ENCODE measurements at places on chromosomes 1 and 21. TPM values are rescaled to one million over a fixed set of nuclear protein-coding genes. Genes with fewer than 3 reads are reported as not detected.

GNG12 gene
- total RNA-seq = 324 TPM

NBPF4 gene
- not detected for total RNA-seq

LAMB3 gene
- 49.8 TPM for total RNA-seq

FTCD gene
- not detected for total RNA-seq

ACTL8 gene
- total RNA-seq = not detected

MMP23B gene
- total RNA-seq = 1.8 TPM

PALMD gene
- total RNA-seq = 19.4 TPM

C1QTNF12 gene
- total RNA-seq = 0.40 TPM

LRRC3 gene
- total RNA-seq = 0.25 TPM

PGBD5 gene
- total RNA-seq = 0.06 TPM

NSL1 gene
- total RNA-seq = 24.0 TPM

ITPKB gene
- total RNA-seq = 8.2 TPM

F11R gene
- 4.2 TPM for total RNA-seq

XCL1 gene
- not detected for total RNA-seq

DRAXIN gene
- 0.50 TPM for total RNA-seq

ZNF691 gene
- total RNA-seq = 7.3 TPM

PTAFR gene
- total RNA-seq = not detected

CASQ1 gene
- 0.50 TPM for total RNA-seq

PEAR1 gene
- 15.9 TPM for total RNA-seq

CD247 gene
- not detected for total RNA-seq

CHI3L2 gene
- total RNA-seq = 0.12 TPM

CR1 gene
- total RNA-seq = not detected

C1orf87 gene
- total RNA-seq = not detected

TCEANC2 gene
- total RNA-seq = 3.7 TPM

LRRC7 gene
- total RNA-seq = not detected

ATPAF1 gene
- total RNA-seq = 47.9 TPM

SPATA45 gene
- total RNA-seq = 0.53 TPM

TACSTD2 gene
- not detected for total RNA-seq

RXFP4 gene
- total RNA-seq = not detected

INAVA gene
- total RNA-seq = not detected

S100A3 gene
- 13.3 TPM for total RNA-seq
